ENCODE measurements at places on chromosomes 5 and 9. TPM values are rescaled to one million over a fixed set of nuclear protein-coding genes. Genes with fewer than 3 reads are reported as not detected.

DNA sequence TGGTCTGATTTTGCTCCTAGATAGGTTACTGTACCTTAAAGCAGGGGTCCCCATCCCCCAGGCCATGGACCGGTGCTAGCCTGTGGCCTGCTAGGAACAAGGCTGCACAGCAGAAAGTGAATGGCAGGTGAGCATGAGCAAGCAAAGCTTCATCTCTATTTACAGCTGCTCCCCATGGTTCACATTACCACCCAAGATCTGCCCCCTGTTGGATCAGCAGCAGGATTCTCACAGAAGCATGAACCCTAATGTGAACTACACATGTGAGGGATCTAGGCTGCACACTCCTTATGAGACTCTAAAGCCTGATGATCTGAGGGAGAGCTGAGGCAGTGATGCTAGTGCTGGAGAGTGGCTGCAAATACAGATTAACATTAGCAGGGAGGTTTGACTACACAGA is 78.1 kb downstream of the DRD1 start:
- no peak for DNase-seq

- DNase-seq = no peak
These were observed 289.3 kb downstream of the ZNF608 start for GRCh38 chr5:124457101-124457500.

- no peak for DNase-seq
These were observed 90.3 kb upstream of the GCNT4 start for GRCh38 chr5:75142566-75143136.

DNA sequence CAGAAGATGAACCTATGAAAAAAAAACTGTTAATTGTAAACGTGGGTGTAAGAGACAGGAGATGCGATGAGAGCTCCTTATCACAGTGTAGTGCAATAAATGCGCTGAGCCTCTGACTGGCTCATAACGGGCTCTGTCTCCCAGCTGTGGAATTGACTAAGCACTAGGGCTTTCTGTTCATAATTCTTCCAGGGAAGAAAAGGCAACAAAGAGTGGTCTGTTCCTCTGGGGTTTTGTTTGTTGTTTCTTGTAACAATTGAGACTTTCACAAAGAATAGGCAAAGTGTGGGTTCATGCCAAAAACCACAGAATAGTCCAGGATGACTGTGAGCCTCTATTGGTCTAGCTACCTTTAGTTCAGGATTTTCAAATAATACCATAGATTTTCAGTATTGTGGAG is 39.4 kb downstream of the UBE2QL1 start:
- DNase-seq = no peak

DNA sequence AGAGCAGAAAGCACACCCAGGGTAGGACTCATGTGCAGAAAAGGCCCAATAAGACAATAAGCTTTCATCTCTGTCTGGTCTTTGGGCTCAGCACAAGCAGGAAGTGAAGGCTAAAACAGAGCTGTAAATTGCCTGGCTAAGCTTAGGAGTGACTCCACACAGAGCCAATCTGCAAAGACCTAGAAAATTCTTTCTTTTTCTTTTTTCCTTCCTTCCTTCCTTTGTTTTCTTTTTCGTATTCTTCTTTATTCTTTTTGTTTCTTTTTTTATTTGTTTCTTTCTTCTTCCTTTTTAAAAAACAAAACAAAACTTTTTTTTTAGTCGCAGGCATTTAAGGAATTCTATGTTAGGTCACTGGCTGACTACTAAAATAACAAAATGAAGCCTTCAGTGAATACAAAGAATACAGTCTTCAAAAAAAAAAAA is 12.2 kb downstream of the SLC35A4 start:
- no peak for DNase-seq

- no peak for DNase-seq
These were observed 19.6 kb upstream of the C5orf47 start for GRCh38 chr5:173969167-173970049.

DNA sequence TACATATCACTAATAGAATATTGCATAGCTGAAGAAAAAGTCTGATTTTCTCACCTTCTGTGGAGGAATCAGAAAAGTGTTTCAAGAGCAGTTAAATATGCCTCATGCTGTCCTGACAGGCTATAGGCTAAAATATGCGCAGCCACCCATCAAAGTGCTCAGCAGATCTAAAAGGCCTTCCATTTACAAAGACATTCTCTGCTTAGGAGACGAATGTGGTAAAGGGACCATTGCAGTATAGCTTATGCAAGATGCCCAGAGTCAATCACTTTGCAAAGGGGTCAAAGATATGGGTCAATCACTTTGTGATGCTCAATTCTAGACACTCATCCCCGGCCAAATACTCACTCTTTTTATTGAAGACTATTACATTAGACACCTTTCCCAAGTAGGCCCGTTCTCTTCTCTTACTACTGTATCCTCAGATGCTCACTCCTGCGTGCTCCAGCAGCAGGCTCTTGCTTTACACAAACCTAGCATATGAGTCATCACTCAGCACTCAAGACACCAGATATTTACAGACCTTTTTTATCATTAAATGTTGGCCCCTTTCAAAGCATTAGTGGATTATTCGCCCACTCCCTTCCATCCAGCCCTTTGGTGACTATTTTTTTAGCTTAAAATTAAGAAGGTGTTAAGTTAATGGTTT is 568.2 kb upstream of the CDH18 start:
- no peak for DNase-seq

GRCh38 chr5:148145916-148146315 is 22.4 kb upstream of the SPINK14 start:
- DNase-seq = no peak

DNA sequence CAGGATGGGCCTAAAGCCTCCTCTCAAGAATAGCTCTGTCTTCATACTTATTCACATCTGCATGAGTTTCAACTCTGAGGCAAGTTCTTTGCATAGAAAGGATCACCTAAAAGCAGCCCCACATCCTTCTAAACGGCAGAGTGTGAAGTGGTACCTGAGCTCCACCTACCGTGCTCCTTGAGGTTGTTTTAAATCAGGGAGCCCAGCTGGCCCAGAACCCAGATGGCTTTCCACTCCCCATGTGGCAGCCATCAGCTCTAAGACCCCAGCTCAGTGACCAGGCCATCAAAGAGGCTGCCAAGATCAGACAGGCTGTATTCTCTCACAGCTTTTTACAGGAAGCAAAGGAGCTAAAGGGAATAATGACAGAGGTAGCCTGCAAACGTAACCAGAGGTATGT is 299.3 kb downstream of the RASEF start:
- DNase-seq = no peak

DNA sequence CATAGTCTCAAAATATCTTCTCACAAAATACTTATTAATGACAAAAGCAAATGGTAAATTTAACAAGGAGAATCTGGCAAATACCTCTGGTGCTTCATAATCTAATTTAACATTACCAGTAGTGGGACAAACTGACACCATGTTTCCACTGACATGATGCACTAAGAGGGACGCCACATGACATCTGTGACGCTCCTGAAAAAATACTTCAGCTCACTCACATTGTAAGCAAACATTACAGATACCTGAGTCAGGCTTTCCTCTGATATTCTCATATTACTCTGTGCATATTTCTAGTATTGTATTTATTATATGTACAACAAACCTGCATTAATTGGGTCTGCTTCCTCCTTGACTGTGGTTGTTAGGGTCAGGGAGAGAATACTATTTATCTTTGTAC is 56.7 kb upstream of the OSMR start:
- DNase-seq = no peak

GRCh38 chr9:19998153-19998552 is 209.3 kb upstream of the SLC24A2 start:
- no peak for DNase-seq

DNA sequence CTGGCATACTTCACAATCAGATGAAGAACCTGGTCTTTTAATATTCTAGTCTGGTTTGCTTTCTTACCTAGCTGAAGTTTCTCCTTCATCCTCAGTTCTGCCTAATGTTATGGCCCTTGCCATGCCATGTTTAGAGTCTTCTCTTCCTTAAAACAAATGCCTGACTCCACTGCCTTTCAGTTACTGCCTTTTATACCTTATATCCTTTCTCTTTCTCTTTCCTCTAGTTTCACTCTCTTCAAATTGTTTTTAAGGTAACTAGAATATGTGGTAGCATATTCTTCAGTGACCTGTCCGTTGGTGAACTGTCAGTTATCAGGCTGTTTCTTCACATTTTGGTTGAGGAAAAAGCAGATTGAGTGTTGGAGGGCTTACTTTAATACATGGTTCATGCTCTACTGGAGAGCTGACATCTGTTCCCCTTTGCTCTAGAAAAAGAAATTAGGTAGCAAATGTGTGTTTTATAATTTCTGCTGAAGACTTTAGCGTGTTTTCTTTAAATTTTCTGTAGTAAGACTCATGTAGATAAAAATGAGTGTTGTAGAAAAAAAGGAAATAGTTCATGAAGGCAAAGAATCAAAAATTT is 103.8 kb downstream of the DMXL1 start:
- DNase-seq = no peak

GRCh38 chr9:113945784-113946183 is 69.7 kb downstream of the ZNF618 start:
- no peak for DNase-seq

- no peak for DNase-seq
These were observed 3.4 kb downstream of the LIFR start for GRCh38 chr5:38553001-38553521.

DNA sequence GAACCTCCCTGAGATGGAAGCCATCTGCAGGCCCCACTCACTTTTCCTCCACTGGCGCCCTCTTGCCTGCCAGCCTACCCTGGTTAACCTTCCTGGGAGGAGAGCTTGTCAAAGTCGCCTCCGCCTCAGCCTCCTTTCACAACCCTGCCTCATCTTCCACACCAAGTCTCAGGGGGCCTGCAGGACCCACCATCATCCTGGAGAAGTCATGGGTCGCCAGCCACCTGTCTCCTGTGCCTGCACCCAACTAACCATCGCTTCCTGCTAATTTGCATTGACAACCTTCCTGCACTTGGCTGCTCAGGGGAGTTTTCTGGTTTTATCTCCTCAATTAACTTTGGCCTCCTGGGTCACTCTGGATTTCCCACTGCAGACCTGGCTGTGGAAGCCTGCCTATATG is 52.8 kb upstream of the GRHPR start:
- DNase-seq = no peak

CAPSL gene
- total RNA-seq = not detected

ZFP2 gene
- total RNA-seq = 1.4 TPM

PLAC8L1 gene
- total RNA-seq = not detected

IL13 gene
- total RNA-seq = not detected

GRM6 gene
- total RNA-seq = not detected

SLC4A9 gene
- 0.34 TPM for total RNA-seq

FBXO4 gene
- total RNA-seq = 6.7 TPM
